Keratinocyte (primary cell): ENCODE measurements at places on chromosomes 2 and 18. TPM values are rescaled to one million over a fixed set of nuclear protein-coding genes. Genes with fewer than 3 reads are reported as not detected.

GRCh38 chr2:12555012-12555645, 161.6 kb upstream of the TRIB2 start:
- no peak overlapping the region for H3K4me3 ChIP-seq
- no peaks in the 10 kb centered on the region for H3K36me3 ChIP-seq
- no peak overlapping the region for H3K27ac ChIP-seq
- H3K4me1 ChIP-seq, result peaks cover 13% of the 10 kb centered on the region
- no peak for DNase-seq

- H3K4me3 ChIP-seq, result no peak overlapping the region
- H3K36me3 ChIP-seq, result no peaks in the 10 kb centered on the region
- DNase-seq, result no peak
- peaks cover 7% of the 10 kb centered on the region for H3K4me1 ChIP-seq
- no peak overlapping the region for H3K27ac ChIP-seq
Measured at GRCh38 chr2:29042561-29043075, 31.7 kb downstream of the PCARE start.

DNA sequence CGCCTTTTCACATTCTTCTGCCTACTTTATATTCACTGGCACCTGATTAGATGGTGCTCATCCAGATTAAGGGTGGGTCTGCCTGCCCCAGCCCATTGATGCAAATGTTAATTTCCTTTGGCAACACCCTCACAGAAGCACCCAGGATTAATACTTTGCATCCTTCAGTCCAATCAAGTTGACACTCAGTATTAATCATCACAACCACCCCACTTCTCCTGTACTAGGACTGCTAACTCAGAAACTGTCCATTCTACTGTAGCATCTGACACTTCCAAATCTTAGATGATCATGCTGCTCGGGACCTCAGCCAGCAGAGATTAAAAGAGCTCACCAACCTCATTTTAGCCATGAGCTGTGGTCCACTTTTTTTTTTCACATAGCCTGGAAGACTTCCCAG, 268.5 kb downstream of the SATB2 start:
- H3K27ac ChIP-seq, result no peak overlapping the region
- no peaks in the 10 kb centered on the region for H3K27me3 ChIP-seq
- no peaks in the 10 kb centered on the region for H3K36me3 ChIP-seq
- no peak for DNase-seq
- H3K4me1 ChIP-seq, result no peaks in the 10 kb centered on the region

- peaks cover 10% of the 10 kb centered on the region for H3K4me1 ChIP-seq
- H3K36me3 ChIP-seq, result no peaks in the 10 kb centered on the region
- H3K27ac ChIP-seq, result no peak overlapping the region
- DNase-seq, result no peak
Measured at GRCh38 chr2:95669441-95669991, 77.7 kb downstream of the TRIM43 start.

GRCh38 chr2:45588158-45588829, 22.8 kb downstream of the SRBD1 start:
- no peaks in the 10 kb centered on the region for H3K27me3 ChIP-seq
- peaks cover 7% of the 10 kb centered on the region for H3K36me3 ChIP-seq
- H3K4me1 ChIP-seq, result peaks cover 6% of the 10 kb centered on the region
- DNase-seq, result no peak
- no peak overlapping the region for H3K4me3 ChIP-seq

- peaks cover 6% of the 10 kb centered on the region for H3K4me1 ChIP-seq
- H3K27me3 ChIP-seq, result no peaks in the 10 kb centered on the region
- H3K36me3 ChIP-seq, result no peaks in the 10 kb centered on the region
- no peak overlapping the region for H3K27ac ChIP-seq
- no peak for DNase-seq
Measured at GRCh38 chr2:145654746-145655145, 1134.8 kb upstream of the ZEB2 start.

DNA sequence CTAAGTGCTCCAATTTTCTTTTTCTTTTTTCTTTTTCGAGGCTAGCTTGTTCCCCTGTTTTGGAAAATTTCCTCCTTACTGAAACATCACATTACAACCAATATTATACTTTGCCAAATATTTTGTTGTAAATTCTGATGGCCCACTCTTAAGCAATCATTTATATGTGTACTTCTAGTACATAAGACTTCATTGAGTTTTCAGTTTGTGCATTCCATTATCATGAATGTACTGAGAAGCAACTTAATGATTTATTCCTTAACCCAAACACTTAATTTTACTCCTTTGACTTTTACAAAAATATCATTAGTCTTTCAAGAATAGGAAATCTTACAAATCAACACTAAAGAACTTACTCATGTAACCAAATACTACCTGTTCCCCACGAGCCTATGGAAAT, 242.4 kb downstream of the ARHGAP15 start:
- H3K27me3 ChIP-seq, result no peaks in the 10 kb centered on the region
- DNase-seq, result no peak
- no peaks in the 10 kb centered on the region for H3K4me1 ChIP-seq
- no peak overlapping the region for H3K4me3 ChIP-seq

GRCh38 chr2:241126201-241126611, 23.1 kb downstream of the PASK start:
- no peak for DNase-seq
- peaks cover 2% of the 10 kb centered on the region for H3K36me3 ChIP-seq
- no peak overlapping the region for H3K27ac ChIP-seq
- H3K4me3 ChIP-seq, result no peak overlapping the region

DNA sequence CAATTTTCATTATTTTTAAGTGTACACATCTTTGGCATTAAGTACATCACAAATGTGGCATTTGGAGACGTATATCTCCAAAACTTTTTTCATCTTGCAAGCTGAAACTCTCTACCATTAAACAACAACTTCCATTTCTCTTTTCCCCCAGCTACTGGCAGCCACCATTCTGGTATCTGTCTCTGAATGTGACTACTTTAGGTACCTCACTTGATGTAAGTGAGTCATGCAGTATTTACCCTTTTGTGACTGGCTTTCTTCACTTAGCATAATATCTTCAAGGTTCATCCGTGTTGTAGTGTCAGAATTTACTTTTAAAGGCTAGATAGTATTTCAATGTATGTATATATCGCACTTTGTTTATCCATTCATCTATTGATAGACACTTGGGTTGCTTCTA, 17.0 kb downstream of the BABAM2 start:
- no peak overlapping the region for H3K27ac ChIP-seq
- H3K4me3 ChIP-seq, result no peak overlapping the region
- H3K4me1 ChIP-seq, result peaks cover 5% of the 10 kb centered on the region
- H3K36me3 ChIP-seq, result no peaks in the 10 kb centered on the region

DNA sequence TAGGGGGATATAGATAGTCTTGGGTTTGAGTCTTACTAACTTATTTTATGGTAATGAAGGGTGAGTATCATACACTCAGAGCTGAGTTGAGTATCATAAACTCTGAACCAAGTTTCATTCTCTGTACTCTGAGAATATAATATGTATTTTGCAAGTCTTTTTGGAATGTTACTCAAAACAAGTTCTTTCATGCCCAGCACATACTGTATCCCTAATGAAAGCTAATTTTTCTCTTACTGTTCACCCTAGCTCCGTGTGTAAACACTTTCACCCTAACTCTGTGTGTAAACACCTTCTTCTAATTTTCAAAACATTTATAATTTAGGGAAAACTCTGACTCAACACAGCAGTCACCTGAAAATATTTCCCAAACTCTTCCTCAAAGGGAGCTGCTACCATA, 29.7 kb upstream of the CHST9 start:
- peak overlapping the region; percentile 41 for H3K27ac ChIP-seq
- H3K4me3 ChIP-seq, result no peak overlapping the region
- H3K36me3 ChIP-seq, result no peaks in the 10 kb centered on the region
- H3K27me3 ChIP-seq, result no peaks in the 10 kb centered on the region
- no peaks in the 10 kb centered on the region for H3K4me1 ChIP-seq
- no peak for DNase-seq

DNA sequence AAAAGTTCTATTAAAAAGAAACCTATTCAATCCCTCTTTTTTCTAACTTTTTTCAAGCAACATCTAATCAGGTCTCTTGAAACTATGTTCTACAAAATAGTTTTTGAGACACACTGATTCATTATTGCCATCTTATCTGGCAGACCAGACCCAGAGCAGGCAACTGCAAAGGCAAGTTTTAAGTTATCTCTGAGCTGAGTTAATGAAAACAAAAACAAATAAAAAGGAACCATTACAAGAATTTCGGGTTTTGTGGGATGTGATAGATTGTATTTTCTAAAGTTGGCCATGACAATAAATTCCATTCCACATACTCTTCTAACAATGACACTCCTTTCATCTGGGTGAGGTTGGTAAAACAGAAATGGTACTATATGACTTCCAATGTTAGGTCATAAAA, 15.2 kb upstream of the TWSG1 start:
- no peak overlapping the region for H3K27ac ChIP-seq
- peaks cover 2% of the 10 kb centered on the region for H3K4me1 ChIP-seq
- DNase-seq, result no peak
- no peaks in the 10 kb centered on the region for H3K36me3 ChIP-seq
- H3K4me3 ChIP-seq, result no peak overlapping the region
- H3K27me3 ChIP-seq, result no peaks in the 10 kb centered on the region

DNA sequence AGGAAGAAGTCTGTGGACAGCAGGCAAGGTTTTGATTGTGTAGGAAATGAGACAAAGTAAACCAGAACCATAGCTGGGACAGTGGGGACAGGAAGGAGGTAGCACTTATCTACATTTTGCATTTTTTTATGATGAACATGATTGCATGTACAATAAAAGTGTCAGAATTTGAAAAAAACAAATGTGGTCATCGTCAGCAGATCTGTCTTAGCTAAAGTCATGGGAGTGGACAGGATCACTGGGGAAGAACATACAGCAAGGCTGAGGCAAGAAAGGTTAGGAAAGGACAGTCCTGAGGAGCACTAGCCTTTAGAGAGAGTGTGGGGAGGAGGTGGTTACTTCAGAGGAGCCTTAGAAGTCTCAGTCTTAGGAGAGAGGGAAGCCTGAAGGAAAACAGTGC, 35.1 kb upstream of the SLC14A2 start:
- H3K36me3 ChIP-seq, result no peaks in the 10 kb centered on the region
- H3K27me3 ChIP-seq, result no peaks in the 10 kb centered on the region
- H3K27ac ChIP-seq, result no peak overlapping the region
- H3K4me3 ChIP-seq, result no peak overlapping the region
- no peak for DNase-seq

DNA sequence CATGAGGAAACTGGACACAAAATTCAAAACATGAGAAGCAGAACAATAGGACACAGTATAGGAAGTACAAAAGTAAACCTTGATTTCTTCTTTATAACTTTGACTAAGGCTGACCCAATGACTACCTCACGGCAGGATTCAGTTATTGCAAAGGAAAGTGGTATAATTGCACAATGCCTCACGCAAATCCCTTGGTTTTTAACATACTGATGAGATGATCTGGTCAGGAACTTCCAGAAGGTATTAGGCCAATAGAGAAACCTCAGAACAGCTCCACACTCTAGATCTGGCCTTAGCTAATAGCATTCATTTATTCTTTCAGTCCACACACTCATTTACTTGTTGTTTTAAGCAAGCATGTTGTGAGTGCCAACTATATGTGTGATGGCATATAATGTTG, 1526.9 kb upstream of the ACVR2A start:
- H3K4me3 ChIP-seq, result no peak overlapping the region
- H3K27ac ChIP-seq, result no peak overlapping the region
- no peak for DNase-seq
- no peaks in the 10 kb centered on the region for H3K27me3 ChIP-seq

- H3K36me3 ChIP-seq, result no peaks in the 10 kb centered on the region
- peaks cover 5% of the 10 kb centered on the region for H3K4me1 ChIP-seq
- DNase-seq, result no peak
- no peak overlapping the region for H3K4me3 ChIP-seq
Measured at GRCh38 chr18:49648326-49648725, 86.5 kb downstream of the LIPG start.

- H3K27ac ChIP-seq, result peak overlapping the region; percentile 97
- peaks cover 41% of the 10 kb centered on the region for H3K4me1 ChIP-seq
- DNase-seq, result no peak
Measured at GRCh38 chr2:99488539-99489062, 1.2 kb downstream of the REV1 start.

GRCh38 chr2:220703279-220703678, 868.8 kb downstream of the EPHA4 start:
- H3K36me3 ChIP-seq, result no peaks in the 10 kb centered on the region
- no peak for DNase-seq
- H3K27ac ChIP-seq, result no peak overlapping the region
- no peak overlapping the region for H3K4me3 ChIP-seq
- H3K4me1 ChIP-seq, result no peaks in the 10 kb centered on the region

GRCh38 chr18:54835944-54836343, 7.7 kb downstream of the RAB27B start:
- no peak overlapping the region for H3K27ac ChIP-seq
- no peak overlapping the region for H3K4me3 ChIP-seq

DNA sequence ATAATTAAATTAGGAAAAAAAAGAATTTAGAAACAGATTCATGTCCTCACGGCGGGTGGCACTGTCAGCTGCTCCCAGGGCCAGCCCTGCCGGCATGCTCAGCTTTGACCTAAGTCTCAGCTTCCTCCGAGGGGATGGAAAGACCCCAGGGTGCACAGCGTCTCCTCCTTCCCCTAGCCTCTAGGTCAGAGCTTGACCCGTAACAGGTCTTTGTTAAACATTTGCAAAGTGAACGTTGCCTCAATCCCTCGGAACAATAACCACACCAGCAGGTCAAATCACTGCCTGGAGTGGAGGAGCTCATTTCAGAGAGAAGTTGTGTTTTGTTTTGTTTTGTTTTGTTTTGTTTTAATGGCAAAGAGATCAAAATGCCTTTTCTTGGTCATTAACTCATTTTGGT, 171.3 kb downstream of the TMEM18 start:
- H3K27me3 ChIP-seq, result no peaks in the 10 kb centered on the region
- H3K27ac ChIP-seq, result no peak overlapping the region
- H3K4me3 ChIP-seq, result no peak overlapping the region
- H3K4me1 ChIP-seq, result no peaks in the 10 kb centered on the region
- no peaks in the 10 kb centered on the region for H3K36me3 ChIP-seq
- no peak for DNase-seq

DNA sequence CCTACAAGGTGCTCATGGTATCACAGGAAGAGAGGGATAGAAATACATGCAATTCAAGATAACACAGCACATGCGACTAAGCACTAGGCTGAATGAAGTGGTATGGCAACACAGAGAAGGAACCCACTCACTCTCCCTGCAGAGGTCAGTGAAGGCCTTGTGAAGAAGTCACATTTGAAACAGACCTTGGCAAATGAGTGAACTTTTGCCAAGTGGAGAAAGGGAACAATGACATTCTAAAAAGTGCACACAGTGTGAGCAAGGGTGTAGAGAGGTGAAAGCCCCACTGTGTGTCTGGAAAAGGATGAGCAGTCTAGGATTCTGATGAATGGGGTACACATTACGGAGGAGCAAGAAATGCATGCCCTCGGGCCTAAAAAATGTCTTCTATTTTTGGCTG, 23.3 kb downstream of the KLF7 start:
- no peak overlapping the region for H3K4me3 ChIP-seq
- peaks cover 8% of the 10 kb centered on the region for H3K4me1 ChIP-seq
- H3K36me3 ChIP-seq, result peaks cover 50% of the 10 kb centered on the region
- H3K27ac ChIP-seq, result peak overlapping the region; percentile 4
- DNase-seq, result no peak

Gene TWIST2
- polyA plus RNA-seq, result 5.5 to 6.2 TPM (median 6.0 TPM) in 3 replicates

Gene FRZB
- polyA plus RNA-seq, result 0.05 TPM in 2 of 3 replicates, not detected in the other

Gene C2orf72
- polyA plus RNA-seq, result 0.05 to 0.09 TPM in 2 of 3 replicates, not detected in the other

Gene PLEK
- polyA plus RNA-seq, result 0.04 to 0.28 TPM in 2 of 3 replicates, not detected in the other

Gene BUB1
- 3.8 to 24.7 TPM (median 16.4 TPM) in 3 replicates for polyA plus RNA-seq

Gene CDK5R2
- 0.03 TPM in 2 of 3 replicates, not detected in the other for polyA plus RNA-seq

Gene RTP5
- not detected in 3 replicates for polyA plus RNA-seq

Gene TRAPPC12
- 41.4 to 53.6 TPM (median 44.2 TPM) in 3 replicates for polyA plus RNA-seq

Gene CABYR
- polyA plus RNA-seq, result 6.9 to 7.7 TPM (median 7.4 TPM) in 3 replicates

Gene TNFAIP6
- 0.12 to 0.21 TPM in 2 of 3 replicates, not detected in the other for polyA plus RNA-seq

Gene EVA1A
- 11.5 to 14.6 TPM (median 12.5 TPM) in 3 replicates for polyA plus RNA-seq

Gene INHBB
- 0.01 to 0.02 TPM in 2 of 3 replicates, not detected in the other for polyA plus RNA-seq

Gene TMEM178A
- polyA plus RNA-seq, result 0.03 to 0.44 TPM (median 0.07 TPM) in 3 replicates

Gene AQP12B
- not detected in 3 replicates for polyA plus RNA-seq

Gene MYO1B
- 178 to 277 TPM (median 204 TPM) in 3 replicates for polyA plus RNA-seq
